ENCODE measurements at places on chromosomes 7 and 10.

GRCh38 chr7:33903791-33904680, 1.3 kb upstream of the BMPER start:
- DNase-seq, result peak; percentile 63

DNA sequence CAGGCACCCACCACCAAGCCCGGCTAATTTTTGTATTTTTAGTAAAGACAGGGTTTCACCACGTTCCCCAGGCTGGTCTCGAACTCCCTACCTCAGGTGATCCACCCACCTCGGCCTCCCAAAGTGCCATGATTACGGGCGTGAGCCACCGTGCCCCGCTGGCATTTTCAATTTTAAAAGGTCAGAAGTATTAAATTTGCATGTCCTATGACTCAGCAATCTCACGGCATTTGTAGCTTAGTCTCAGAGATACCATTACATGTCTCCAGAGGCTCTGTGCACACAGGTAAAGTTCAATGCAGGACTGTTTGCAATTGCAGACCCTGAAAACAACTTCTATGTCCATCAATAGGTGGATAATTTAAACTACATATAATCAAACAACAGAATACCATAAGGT, 99.2 kb downstream of the DLG5 start:
- DNase-seq, result no peak

GRCh38 chr10:117541909-117542705, 439 bp upstream of the EMX2 start:
- DNase-seq, result no peak

GRCh38 chr10:95650232-95650631, 6.3 kb downstream of the ALDH18A1 start:
- DNase-seq, result no peak

DNA sequence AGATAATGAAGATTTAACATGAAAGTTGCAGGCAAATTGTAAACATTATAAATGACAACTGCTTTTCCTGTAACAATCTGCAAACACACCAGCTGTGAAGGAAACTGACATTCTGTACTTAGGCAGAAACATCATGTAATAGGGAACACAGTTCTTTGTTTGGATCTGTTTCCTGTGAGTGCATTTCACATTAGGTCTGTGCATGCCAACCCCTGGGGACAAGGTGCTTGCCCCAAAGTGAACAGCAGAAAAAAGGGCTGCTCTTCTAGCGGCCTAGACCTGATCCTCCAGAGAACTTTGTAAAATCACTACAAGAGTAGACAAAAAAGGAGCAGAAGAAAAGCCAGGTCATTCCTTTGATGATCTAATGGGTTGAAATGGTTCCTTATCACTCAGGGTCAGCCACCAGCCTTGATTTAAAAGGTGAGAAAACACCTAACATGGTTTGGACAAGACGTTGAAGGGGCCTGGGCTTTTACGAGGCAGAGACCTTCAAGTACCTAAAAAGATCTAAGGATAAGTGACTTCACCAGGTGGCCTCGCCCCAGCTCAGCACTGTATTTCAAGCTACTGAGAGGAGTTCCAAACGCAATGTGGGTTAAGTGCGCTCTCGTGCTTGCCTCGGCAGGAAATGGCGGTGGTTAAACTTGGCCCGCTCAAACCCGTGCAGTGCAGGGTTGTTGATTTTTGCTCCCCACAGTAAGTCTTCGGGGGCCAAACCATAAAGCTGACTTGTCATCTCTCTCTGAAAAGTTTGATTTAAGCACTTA, 249.7 kb downstream of the CREB5 start:
- DNase-seq, result no peak

DNA sequence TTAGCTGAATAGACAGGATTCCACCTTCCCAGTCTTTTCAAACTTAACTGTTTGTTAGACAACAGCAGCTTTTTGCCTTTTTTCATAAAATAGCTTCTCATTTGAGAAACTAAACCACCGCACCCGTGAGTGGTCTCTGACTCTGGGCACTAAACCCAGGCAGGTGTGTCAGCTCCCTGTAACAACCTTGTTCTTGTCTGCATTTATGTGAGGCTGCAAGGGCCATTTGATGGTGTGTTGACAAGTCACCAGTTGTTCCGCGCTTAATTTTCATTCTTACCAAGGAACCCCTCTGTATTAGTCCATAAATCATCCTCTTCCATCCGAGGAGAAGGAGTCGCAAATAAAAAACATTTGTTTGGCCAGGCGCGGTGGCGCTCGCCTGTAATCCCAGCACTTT, 1.5 kb downstream of the STOX1 start:
- no peak for DNase-seq

GRCh38 chr10:104735036-104735756, 94.1 kb downstream of the SORCS3 start:
- no peak for DNase-seq

DNA sequence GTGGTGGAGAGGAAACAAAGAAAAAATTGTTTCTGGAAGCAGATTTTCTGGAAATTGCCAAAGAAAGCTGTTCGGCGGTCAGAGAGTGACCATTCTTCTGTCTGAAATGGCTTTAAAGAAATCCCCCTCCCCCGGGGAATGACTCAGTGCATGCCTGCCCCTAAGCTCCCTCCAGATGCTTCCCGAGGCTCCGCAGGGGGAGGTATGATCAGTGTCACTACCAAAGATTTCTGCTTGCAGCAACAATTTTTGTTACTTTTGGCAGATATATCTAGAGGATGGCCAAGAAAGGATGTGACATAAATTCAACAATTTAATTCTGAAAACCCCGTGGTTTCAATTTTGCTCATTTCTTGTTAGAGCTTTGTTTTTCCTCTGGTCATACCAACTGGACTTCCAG, 163.9 kb downstream of the JCAD start:
- DNase-seq, result no peak

- DNase-seq, result no peak
Observed at GRCh38 chr10:16481052-16481728, 40.5 kb downstream of the C1QL3 start.

- no peak for DNase-seq
Observed at GRCh38 chr7:157402911-157403534, 66.2 kb downstream of the DNAJB6 start.

DNA sequence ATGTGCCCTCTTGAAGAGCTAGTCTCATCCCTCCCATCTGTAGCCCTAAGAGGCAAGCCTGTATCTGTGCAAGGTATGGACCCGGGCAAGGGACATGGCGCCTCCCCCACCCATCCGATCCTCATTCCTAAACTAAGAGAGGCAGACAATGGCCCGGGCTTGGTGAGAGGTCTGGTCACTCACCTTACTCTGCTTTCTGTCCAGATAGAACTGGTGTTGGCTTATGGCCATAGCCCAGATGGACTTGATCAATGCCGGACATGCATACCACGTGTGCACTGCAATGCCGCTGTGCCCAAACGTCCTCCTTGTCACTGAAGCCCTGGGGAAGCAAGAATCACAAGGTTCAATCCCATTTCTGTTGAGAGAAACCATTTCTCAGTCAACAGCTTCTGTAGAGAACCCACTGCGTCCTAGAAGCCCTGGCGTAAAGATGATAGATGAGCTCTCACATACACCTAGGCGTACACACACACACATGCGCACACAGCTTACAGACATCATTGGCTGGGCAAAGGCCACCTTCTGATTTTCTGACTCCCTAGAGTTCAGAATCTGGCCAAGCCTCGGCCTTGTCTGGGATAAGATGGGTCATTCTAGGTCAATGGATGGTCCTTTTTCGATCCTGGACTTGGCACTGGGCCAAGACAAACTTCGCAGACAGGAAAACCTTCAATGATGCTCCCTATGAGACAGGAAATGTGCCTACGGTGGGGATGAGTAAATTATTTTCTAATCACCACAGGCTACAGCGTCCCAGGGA, 114.6 kb downstream of the PRPF18 start:
- DNase-seq, result no peak

- DNase-seq, result no peak
Observed at GRCh38 chr10:50322077-50322476, 70.8 kb upstream of the ASAH2 start.

DNA sequence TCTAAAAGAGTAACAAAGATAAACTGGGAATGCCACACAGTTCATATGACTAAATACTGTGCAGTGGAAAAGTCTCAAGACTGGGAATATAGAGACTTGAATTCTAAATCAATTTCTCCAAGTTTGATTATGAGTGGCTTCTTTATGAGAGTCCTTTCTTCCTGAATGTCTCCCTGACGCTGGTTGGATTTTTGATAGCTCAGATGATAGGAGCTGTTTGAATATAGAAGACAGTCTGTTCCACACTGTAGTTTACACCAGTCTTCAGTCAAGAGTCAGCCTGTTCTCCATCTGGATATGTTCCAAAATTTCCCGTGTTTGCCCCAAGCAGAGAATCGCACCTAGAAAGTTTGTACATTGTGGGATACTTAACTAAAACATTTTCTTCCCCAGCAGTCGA, 173.7 kb downstream of the LRMDA start:
- no peak for DNase-seq

GRCh38 chr10:35819736-35820135, 177.6 kb upstream of the FZD8 start:
- no peak for DNase-seq

GRCh38 chr10:69352569-69353264, 64.0 kb downstream of the TACR2 start:
- no peak for DNase-seq

GRCh38 chr7:112537822-112538387, 57.1 kb downstream of the LSMEM1 start:
- DNase-seq, result no peak

GRCh38 chr7:2307690-2308107, 6.5 kb downstream of the SNX8 start:
- DNase-seq, result no peak

GRCh38 chr7:15213093-15213492, 310.5 kb upstream of the DGKB start:
- no peak for DNase-seq

DNA sequence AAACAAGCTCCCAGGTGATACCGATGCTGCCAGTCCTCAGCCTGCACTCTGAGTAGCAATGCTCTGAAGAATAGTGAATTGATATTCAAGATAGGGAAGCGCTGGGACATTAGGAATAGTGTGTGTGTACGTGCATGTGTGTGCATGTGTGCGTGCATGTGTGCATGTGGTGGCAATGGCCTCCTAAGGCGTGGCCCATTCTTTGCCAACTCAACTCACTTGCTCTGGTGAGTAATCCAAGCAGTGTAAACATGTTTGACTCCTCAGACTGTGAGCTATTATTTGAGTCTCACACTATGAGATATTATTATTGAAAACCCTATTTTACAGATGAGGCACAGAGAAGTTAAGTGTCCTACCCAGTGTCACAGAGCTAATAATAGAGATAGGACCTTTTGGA, 186.6 kb downstream of the RAB11FIP2 start:
- DNase-seq, result no peak

DNA sequence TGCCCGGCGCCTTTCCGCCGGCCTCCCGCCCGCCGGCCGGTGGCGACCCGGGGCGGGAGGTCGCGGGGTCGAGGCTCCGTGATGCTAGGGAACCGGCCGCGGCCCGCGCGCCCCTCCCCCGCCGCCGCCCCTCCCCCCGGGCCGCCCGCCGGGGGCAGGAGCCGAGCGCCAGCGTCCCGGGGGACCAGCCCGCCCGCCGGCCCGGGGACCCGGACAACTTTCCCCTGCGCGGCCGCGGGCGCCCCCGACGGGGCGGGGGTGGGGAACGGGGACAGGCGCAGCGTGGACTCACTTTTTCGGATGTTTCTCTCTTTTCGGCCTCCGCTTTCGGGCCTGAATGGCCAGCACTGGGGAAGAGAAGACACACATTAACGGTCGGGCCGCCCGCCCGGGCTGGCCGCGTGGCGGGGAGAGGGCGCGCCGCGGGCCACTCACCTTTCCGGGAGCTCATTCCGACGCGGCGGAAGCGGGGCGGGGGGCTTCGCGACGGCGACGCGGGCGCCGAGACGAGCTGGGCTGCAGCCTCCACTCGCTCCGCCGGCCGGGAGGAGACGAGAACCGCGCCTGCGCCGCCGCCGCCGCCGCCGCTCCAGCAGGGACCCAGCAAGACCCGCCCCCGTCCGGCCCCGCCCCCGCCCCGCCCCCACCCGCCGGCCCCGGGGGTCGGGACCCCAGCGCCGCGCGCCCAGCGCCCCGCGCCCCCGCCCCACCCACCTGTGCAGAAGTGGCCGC, at the start of gene SRPK2:
Gene SRPK2 (minus strand): TSS at position 566 of the 732 bp plus-strand sequence.
- peak; percentile 86 for DNase-seq

DNA sequence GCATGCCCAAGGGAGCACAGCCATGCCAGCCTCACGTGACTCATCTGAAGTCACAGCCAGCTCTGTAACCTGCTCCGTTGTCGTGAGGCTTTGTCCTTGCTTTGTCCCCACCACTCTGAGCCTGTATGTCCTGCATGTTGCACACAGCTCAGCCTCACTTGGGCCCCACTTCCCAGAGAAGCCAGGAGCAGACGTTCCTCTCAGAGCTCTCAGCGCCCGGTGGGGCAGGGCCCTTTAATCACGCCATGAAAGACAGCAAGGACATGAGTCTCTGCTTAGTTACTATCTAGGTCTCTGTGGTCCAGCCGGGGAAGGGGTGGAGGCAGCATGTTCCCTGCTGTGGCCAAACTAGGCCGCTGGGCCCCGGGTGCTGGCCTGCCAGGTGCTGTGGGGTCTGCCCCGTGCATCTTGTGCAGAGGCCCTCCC, 127.4 kb upstream of the FAM20C start:
- no peak for DNase-seq

DNA sequence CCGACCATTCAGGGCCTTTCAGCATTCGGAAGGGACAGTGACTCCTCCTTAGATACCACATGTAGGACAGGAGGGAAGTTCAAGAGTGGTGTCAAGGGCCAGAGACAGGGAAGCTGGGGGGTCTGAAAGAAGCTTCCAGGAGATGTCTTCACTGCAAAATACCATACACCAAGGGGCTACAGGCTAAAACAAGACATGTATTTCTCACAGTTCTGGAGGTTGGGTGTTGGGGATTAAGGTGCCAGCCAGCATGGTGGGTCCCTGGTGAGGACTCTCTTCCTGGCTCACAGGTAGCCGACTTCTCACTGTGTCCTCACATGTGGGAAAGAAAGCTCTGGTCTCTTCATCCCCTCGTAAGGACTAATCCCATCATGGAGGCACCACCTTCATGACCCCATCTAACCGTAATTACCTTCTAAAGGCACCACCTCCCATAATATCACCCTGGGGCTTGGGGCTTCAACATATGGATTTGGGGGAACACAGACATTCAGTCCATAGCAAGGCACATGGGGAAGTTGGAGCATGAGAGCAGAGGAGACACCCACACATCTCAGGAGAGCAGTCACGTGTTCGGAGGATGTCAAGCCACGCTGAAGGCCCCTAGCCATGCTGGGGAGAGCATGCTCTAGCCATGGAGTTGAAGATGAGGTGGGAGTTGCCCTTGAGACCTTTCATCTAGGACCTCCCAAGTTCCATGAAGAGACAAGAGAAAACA, 73.9 kb upstream of the GDF10 start:
- DNase-seq, result no peak

DNA sequence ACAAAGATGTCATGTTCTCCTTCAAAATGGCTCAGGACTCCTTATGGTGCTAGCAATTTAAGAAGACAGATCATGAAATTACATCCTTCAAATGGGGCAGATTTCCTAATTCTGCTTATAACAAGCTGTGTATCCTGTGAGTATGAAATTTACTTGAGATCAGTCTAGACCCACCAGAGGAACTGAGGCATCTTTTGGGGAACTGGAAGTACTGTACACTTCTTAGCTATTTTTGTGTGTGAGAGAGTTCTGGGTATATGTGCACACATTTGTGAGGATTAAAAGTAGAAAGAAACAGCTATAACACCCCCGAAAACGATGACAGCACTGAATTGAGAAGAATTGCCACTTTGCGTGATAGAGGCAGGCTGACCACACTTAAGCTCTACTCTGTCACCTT, 187.0 kb upstream of the CCDC6 start:
- DNase-seq, result no peak

- DNase-seq, result no peak
Observed at GRCh38 chr7:99619571-99620130, 2.9 kb downstream of the ZSCAN25 start.

GRCh38 chr10:91627344-91628102, 5.3 kb downstream of the PPP1R3C start:
- DNase-seq, result no peak
